ENCODE measurements at places on chromosomes 6 and 20.

- DNase-seq: no peak
Measured at GRCh38 chr20:25090492-25091429, 8.8 kb upstream of the VSX1 start.

DNA sequence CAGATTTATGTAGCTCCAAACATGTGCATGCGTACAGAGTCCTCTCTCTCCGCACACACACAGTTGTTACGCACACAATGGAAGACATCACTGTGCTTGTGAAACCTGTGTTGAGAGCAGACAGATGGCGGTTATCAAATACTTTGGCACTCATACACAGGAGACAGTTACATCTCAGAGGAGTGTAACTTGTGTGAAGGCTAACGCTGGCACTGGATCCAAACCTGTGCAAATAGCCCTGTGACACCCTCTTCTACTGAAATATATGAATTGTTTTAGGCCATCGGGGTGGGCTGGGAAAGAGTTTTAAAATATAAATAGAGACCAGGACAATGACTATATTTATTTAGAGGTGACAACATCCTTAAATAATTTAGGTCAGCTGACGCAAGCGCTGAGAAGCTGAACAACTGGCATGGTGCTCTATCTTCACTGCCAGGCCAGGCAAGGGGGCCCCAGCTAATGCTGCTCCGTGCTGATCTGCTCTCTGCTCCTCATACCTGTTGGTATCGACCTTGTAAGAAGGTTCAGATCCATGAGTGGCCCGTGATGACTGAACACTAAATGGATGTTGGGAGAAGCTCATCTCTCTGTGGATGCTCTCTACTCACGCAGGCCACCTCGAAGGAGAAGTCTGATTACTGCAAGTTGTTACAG lies 69.4 kb downstream of the FOXC1 start:
- no peak for DNase-seq

DNA sequence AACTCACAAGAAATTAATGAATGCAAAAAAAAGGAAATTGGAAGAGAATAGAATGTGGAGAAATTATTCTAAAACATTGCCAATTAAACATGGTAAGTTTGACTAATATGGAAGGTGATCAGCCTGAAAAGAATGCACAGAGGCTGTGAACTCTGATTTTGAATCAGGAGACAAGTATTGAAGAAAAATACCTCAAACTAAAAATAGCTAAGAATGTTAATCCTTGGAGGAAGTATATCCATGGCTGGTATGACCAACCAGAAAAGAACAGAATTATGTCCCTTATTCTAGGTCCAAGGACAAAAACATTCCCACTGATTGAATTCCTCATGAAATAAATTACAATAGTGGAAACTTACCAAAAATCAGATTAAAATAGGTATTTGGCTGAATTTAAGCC lies 7.3 kb upstream of the RIMS1 start:
- no peak for DNase-seq

GRCh38 chr20:17557675-17558006 lies 12.2 kb upstream of the DSTN start:
- no peak for DNase-seq

DNA sequence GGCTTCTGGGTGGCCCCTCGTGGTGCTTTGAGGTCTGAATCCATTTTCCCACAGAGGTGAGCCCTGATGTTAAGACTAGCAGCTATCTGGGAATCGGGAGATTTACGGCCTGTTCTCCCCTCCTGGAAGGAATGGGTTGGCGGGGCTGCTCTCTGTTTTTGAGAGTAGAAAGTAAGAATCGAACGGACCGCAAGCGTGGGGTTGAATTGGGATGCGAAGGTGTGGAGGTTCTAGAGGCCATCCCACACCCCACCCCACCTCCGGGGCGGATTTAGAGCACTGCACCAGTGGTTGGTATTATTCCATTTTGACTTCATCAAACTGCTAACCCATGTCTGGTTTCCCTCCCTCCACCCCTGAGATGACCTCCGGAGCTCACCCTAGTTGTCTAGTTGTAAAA lies 11.5 kb downstream of the PYGB start:
- DNase-seq: no peak

- no peak for DNase-seq
Measured at GRCh38 chr6:109079981-109080380, 14.7 kb downstream of the SESN1 start.

- no peak for DNase-seq
Measured at GRCh38 chr6:23630726-23631635, 495.0 kb upstream of the NRSN1 start.

DNA sequence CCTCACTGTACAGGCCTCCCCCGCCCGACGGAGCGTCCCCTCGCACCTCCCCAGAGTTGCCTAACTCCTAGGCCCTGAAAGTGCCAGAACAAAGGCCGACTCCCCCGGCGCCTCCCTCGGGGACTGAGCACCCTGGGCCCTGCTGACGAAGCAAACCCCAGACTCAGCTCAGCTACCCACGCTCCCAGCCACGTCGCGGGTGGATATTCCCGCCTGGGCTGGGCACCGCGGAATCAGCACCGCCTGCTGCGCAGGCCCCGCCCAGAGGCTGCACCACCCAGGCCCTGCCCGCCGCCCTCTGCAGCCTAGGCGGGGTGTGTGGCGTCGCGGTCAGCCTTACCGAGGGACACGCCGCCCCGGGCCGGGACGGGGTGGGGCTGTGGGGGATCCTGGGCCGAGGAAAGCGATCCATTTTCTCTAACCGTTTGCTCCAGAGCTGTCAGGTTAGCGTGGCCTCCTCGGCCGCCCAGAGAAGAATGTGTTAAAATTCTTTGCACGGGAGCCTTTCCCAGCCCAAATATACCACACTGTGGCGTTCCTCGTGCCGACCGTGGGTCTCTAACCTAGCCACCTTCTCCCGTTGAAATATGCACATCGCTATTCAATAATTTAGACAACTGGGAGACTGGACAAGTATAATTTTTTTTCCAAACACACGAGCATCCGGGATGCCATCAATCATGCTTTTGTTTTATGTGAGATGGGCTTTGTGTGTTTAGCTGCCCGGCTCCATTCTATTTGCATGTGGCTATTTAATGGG lies 31.4 kb downstream of the TFAP2A start:
- peak; percentile 66 for DNase-seq

DNA sequence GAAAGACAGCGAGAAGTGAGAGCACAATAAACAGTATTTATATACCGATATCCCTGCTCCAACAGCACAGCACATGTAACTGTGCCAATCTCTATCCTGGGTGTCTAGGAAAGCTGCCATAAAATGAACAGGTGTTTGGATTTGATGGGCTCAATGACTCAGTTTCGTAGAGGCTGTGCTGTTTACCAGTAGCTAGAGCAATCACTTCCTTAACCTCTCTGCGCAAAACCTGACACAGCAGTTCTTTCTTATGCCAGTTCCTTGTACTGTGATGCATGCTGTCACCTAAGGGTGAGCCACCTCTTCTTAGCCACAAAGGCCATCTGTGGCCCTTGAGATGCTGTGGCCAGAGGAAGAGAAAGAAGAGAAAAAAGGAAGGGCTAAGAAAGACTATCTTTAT lies 59.3 kb downstream of the SHPRH start:
- no peak for DNase-seq

- DNase-seq: no peak
Measured at GRCh38 chr6:158769234-158769770, 49.9 kb downstream of the EZR start.

DNA sequence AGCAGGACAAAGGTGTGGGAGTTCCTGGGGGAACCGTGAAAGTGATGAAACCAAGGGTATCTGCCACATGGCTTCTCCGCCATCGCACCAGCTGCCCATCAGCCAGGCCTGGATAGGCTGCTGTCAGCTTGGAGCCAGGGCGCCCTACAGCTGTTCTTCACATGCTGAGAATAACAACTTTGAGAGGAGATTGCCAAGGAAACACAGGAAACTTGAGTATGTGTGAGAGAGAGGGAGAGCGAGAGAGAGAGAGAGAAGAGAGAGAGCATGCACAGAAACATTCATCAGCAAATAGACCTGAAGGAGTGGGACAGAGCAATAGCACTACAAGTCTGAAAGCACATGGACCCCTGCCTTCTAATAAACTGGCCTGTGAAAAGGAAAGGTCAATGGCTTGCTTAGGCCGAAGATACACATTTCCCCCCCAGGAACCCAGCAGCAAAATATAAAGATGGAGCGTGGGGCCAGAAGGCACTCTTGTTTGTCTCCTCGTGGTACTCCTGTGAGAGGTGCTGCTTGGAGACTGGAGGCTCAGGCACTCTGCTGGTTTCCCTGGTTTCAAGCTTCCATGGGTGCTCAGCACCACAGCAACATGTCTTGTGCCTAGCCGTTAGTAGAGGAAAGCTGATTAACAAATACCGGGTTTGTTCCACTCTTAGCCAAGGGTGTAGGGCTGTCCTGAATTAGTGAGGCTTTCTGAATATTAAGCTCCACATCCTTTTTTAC lies 53.0 kb downstream of the SNAP25 start:
- no peak for DNase-seq

DNA sequence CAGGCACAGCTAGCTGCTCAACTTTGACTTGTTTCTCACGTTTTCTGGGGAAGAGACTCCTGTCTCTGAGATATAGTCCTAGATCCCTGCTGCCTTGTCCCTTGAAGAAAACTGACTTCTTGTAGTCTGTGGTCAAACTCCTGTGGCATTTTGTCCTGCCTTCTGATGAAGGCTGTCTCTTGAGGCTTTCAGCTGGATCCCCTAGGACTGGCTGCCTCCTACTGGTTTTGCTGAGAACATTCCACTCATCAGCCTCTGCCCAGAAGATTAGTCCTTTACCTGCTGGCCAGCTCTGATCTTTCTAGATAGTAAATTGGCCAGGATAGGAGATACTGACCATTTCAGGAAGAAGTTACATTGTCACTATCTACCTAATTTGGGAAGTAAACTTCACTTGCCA lies 71.9 kb upstream of the CNR1 start:
- DNase-seq: peak; percentile 58

- peak; percentile 72 for DNase-seq
Measured at GRCh38 chr6:134123666-134124208, 71.3 kb upstream of the SLC2A12 start.

DNA sequence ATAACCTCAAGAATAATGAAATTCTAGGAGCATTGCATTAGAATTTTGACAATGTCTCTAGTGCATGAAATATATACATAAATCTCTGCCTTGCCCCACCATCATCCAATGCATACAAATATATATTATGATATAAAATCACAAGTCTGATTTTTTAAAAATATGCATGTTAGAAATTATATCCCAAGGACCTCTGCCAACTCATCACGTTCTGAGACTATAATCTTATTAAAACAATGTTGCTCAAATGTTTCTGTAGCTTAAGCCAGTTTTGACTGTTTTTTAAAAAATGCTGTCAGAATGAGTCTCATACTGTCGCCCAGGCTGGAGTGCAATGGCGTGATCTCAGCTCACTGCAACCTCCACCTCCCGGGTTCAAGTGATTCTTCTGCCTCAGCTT lies 287.0 kb upstream of the SOX4 start:
- DNase-seq: no peak

GRCh38 chr20:272718-273117 lies 15.2 kb downstream of the DEFB132 start:
- no peak for DNase-seq

- no peak for DNase-seq
Measured at GRCh38 chr20:25548613-25549086, 36.7 kb downstream of the NINL start.

GRCh38 chr6:112660626-112661025 lies 313.5 kb downstream of the RFPL4B start:
- no peak for DNase-seq

DNA sequence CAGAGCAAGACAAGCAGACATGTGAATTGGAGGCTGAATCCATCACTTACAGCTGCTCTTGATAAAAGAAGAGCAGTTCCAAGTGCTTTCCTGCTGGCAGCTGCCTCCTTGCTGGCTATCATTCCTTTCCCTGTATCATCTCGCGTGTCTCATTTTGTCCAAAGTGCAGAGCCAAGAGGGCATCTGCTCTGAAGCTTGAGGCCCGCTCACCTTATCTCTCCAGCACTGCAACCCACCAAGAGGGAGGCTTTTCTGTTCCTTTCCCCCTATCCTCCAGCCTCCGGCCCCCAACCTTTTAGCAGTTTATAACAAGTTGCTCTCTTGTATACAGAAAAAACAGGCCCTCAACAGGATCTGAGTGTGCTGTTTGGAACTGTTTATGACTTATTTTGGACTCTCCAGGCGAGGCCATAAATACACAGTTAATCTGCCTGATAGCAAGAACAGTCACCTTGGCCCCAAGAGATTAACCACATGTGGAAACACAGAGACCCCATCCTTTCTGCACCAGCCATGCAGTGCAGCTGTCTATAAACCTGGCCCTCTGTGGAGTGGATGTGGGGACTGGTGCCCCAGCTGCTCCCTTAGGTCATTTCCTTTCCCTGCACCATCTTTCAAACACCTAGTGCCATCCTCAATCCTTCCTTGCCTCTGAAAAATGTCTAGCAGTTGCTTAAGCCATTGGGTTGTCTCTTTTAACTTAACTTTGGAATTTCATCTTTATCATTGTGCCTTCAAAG lies 172.5 kb upstream of the FERMT1 start:
- no peak for DNase-seq

DNA sequence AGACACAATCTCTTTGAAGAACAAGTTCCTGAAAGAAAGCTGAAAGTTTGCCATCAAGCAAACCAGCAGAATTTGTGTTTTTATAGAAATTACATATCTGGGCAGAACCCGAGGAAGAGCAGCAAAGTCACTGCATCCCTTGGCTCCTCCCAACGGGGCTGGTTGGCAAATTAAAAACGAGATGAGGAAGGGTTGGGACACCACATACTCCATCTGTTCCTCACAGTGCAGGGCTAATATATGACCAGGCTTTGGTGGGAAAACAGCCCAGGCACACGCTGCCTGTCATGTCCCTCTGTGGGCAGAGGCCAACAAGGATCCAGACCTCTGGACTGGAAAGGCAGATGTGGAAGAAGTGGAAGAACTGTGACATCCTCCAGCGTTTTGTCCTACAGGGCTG lies 607.3 kb downstream of the CDH26 start:
- no peak for DNase-seq

- DNase-seq: no peak
Measured at GRCh38 chr6:44264154-44265006, 971 bp downstream of the NFKBIE start.

- peak; percentile 30 for DNase-seq
Measured at GRCh38 chr20:22768266-22769178, 184.2 kb upstream of the FOXA2 start.

DNA sequence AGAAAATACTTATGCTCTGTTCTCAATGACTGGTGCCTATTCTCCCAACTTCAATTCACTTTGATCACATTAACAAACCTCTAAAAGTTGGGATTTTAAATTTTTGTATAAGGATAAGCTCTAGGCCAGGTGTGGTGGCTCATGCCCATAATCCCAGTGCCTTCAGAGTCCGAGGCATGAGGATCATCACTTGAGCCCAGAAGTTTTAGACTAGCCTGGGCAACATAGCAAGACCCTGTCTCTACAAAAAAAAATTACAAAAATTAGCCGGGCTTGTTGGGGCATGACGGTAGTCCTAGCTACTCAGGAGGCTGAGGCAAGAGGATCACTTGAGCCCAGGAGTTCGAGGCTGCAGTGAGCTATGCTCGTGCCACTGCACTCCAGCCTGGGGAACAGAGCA lies 3.9 kb downstream of the SSR1 start:
- DNase-seq: no peak

DNA sequence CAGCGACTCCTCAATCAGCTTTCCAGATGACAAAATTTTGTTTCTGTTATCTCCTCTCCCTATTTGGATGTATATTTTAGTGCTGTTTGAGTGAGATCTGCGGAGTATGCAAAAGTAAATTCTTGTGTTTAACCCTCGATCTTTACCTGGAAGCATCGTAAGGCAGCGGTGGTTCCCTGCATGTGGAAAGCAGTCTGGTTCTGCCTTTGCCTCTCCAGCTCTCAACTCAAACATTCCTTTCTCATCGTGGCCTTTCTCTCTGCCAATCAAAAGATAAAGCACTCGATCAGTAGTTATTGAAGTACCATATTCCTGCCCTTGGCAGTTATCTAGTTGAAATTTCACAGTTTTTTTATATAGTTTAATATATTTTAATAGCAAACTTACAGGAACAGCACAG lies 44.0 kb upstream of the BTN3A2 start:
- DNase-seq: no peak

All from neural progenitor cell (in vitro differentiated cells).